NCI-H446 treated with DMSO at 0.1 percent for 48 hours (cell line): ENCODE measurements at places on chromosomes 3 and 15.

DNA sequence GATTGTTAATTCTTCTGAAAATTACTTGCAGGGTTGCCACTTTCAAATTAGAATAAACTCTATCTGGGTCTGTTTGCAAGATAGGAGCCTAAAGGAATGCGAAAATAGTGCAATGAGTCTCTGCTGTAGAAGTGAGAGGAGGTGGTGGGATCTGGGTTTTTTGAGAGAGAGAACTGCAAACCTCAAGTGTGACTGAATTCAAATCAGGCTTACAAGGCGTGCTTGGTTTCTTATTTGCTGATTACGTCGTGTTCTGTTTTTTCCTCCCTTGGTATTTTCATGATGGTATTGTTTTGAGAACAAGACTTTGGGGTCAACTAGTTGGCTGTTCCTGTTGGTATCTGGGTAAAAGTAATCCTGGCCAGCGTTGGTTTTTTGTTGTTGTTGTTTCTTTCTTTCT, 490.9 kb upstream of the CFAP20DC start:
- DNase-seq: no peak

- no peak for DNase-seq
Observed at GRCh38 chr3:186536883-186537844, 7.0 kb downstream of the CRYGS start.

DNA sequence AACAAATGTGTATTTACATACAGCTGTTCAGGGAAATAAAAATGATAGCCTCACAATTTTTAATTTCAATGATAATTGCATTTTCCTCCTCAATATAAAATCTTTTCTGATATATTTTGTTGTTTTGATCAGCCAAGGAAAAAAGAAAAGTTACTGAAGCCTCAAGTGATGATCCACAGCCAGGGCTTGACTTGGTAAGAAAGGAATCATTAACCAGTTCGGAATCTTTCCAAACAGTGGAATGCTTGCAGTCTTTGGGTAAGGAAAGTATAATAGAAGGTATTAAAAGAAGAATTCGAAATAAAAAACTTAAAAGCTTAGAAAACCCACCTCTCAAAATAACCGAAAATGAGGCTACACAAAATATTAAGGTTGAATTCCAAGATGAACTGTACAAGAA, 1.0 kb downstream of the TOPAZ1 start:
- no peak for DNase-seq

GRCh38 chr15:74384566-74384880, 17.1 kb upstream of the CYP11A1 start:
- no peak for DNase-seq

DNA sequence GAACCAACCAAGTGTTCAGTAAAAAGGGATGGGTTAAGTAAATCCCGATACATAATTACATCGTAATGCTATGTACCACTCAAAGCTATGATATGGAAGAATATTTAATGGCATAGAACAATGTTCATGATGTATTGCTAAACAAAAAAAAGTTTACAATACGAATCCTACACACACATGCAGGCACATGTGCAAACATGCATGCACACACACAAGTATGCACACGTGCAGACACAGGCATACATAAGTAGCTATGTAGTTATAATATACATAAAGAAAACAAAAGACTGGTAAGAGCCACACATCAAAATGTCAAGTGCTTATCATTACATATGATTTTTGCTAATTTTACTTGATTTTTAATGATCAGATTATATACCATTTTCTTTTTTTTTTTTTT, 74.2 kb downstream of the ARRDC4 start:
- no peak for DNase-seq

DNA sequence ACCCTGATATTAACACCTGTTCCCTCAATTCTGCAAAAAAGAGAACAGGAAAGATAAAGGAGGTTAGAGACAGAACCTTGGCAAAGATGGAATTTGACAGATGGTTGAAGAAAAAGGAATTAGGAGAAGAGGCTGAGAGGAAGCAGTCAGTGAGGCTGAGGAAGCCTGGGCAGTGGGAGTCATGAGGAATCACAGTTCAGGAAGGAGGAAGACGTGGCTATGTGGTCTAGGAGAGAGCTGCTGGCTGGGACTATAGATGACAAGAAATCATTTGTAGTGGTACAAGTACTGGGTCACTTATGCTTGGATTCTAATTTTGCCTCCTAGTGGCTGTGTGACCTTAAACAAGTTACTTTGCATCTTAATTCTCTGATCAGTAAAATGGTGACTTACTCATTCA, 49.0 kb downstream of the LARS2 start:
- peak; percentile 64 for DNase-seq

- no peak for DNase-seq
Observed at GRCh38 chr3:195809291-195809785, 2.4 kb downstream of the MUC4 start.

- DNase-seq: no peak
Observed at GRCh38 chr3:141394560-141394959, 26.3 kb downstream of the ZBTB38 start.

DNA sequence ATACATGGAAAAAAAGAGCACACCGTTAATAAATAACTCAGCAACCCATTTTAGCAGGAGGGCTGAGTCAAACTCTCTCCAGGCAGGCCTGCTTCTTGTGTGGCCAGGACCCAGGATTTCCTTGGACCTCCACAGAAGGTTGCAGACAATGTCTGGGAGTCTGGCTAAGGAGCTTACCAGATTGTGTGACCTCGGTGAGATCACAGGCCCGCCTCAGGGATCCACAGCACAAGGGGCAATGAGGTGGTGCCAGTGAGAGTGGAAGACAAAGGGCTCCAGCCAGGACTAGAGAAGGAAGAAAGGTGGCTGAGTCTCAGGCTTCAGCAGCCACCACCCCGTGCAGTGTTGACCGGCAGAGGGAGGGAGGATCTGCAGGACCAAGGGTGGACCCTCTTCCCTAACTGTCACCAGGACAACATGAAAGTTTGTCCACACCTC, 32.2 kb upstream of the SEC22A start:
- no peak for DNase-seq

DNA sequence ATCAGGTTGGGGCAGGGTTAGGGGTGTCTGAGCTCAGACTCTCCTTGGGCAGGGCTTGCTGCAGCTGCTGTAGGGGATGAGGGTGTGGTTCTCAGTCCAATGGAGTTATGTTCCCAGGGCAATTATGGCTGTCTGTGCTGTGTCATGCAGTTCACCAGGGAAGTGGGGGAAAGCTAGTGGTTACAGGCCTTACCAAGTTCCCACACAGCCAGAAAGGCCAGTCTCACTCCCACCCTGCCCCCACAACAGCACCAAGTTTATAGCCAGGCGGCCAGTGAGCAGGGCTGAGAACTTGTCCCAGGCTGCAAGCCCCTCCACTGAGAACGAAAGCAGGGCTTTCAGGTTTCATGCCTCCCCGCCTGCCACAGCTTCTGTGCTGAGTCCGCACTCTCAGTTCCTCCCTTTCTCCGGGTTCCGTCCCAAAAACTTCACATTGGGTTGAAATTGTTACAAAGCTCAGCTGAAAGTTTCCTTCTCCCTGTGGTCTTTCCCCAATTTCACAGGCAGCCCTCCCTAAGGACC, 19.6 kb upstream of the CPOX start:
- no peak for DNase-seq

DNA sequence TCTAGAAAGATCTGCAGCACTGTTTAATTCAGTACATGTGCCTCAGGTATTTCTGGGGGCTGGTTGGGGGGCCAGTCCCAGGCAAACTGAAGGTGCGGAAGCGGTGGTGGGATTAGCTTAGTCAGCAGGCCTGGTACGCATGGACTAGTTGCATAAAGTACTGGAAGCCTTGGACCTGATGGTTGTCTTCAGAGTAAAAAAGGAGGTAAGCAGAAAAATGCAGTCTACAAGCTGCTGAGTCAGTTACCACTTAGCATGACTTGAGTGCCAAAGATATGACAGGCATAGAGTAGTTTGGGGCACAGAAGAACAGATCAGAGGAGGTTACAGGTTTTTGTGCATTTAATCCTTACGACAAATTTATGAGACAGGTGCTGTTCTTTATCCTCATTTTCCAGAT, 19.9 kb upstream of the GOLGA8J start:
- DNase-seq: no peak

GRCh38 chr3:4290272-4290893, 12.8 kb upstream of the SETMAR start:
- DNase-seq: no peak
